T-cell (primary cell): ENCODE measurements at places on chromosomes 3 and 15. TPM values are rescaled to one million over a fixed set of nuclear protein-coding genes. Genes with fewer than 3 reads are reported as not detected.

DNA sequence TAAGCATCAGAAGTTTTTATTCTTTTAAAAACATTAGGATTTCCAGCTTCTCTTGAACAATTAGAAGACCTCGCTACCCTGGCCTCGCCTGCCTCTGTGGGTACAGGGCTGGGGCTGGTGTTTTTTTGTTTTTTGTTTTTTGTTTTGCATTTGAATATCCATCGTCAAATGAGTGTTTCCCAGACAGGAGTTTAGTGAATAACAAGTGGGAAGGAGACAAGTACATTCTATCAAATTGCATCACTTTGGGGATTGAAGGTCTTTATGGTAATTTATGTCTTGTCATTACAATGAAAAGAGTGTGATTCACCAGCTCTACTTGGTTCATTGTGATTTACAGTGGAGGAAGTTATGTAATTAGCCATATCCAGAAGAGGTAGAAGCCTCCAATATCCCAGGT is 161.1 kb upstream of the UBE2E1 start:
- no peak for DNase-seq

The MEGF11 gene
- total RNA-seq, result 0.20 TPM

The GOLGA6D gene
- total RNA-seq, result 0.13 TPM

The PLAAT1 gene
- total RNA-seq, result not detected

The PAQR5 gene
- total RNA-seq, result 0.03 TPM

The GNAT1 gene
- total RNA-seq, result not detected

DNA sequence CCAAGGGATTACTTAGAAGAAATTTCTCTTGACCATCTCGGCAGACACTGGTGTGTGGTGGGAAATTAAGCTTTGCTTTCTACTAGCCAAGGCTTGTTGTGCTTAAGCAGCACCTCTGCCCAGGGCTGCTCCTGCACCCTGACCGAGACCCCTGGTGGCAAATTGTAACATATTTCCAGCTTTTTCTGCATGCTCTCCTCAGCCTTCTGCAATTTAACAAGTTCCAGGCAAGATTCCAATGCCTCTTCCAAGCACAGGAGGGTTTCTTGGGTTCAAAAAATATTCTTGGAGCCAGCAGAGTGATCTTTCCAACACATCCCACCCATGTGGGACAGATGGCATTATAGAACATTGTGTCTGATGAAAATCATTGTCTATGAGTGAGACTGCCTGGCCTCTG is 210.5 kb downstream of the CLSTN2 start:
- no peak for DNase-seq

The CAMK2N2 gene
- not detected for total RNA-seq

GRCh38 chr3:148861277-148861869 is 3.7 kb upstream of the CPA3 start:
- no peak for DNase-seq

The GHSR gene
- not detected for total RNA-seq

GRCh38 chr15:69841113-69841828 is 256.4 kb downstream of the TLE3 start:
- DNase-seq, result no peak

DNA sequence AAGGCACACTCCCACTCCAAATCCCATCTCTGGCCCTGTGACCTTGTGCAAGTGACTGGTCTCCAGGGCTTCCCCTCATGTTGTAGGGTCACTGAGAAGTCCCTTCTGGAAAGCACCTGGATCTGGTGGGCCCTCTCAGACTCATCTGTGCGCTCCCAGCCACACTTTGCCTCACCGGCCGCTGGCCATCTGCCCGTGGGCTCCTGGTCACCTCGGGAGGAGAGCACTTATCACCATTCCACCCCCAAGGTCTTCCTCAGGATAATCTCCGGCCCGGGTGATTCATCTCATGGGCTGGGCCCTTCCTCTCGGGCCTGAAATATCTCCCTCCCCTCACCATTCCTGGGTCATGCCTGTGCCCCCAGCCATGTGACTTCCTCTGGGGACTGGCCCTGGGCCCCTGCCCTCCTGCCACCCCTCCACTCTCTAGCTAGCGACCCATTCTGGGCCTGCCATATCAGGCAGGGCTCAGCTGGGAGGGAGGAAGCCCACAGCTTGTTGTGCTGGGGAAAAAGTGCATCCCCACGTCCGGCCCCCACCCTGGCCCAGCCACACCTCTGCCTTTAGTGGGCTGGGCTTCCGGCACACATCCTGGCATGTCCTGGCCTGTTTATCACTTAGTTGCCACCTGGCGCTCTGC is 10.6 kb upstream of the WNT7A start:
- DNase-seq, result peak; percentile 64

DNA sequence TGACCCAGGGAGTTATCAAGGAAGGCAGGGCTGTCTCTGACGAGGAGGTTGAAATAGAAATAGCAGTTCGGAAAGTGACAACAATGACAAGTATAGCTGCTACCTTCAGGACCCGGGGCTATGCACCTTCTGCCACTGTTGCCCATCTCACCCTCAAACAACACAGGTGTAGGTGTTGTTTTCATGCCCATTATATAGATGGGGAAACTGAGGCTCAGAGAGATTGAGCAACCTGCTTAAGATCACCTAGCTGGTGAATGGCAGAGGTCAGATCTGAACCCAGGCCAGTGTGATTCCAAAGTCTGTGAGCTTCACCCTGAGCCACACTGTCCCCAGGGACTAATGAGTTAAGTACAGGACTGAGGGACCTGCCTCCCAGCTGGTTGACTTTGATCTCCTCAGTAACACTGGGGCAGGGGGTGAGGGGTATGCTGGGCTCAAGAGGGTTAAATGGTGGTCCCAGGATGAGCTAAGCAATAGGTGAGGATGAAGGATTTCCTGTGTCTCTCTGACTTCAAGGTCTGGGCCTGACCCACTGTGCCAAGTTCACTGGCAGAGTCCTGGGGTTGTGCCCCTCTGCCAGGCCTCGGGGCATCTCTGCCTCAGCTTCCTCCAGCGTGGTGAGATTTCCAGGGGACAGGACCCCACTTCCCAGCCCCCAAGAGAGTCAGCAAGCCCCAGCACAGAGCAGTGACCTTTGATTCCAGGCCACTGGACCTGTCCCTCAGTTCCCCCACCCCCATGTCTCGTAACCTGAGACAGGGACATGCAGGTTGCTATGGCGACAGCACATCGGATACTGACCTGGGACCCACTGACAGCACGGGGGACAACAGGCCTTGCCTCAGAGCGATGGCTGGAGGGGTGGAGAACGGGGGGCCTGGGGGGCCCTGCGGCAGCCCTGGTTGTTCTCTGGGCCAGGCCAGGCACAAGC is 35.0 kb downstream of the ATP2B2 start:
- no peak for DNase-seq

The MON1A gene
- 11.7 TPM for total RNA-seq

GRCh38 chr15:48109856-48110531 is 10.8 kb upstream of the SLC24A5 start:
- DNase-seq, result no peak

The FETUB gene
- not detected for total RNA-seq
